ENCODE measurements at places on chromosomes 12 and 14.

DNA sequence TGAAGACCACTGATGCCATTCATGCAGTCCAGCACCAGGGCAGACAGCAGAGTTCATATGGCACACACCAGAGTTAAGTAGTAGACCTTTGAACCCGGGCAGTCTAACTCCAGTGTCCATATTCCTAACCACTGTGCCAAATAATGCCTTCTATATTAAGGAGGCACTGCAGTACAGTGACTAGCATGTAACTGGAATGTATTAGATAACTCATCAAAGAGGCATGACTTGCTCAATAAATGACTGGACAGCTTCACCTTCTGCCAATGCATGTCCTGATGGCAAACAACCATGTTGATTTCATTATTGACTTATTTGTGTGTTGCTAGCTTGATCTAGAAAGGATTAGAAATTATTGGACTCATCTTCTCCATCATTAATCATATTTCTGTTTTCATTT, 40.2 kb downstream of the DACT1 start:
- DNase-seq = no peak

GRCh38 chr12:92442782-92443181, 260.0 kb upstream of the PLEKHG7 start:
- no peak for DNase-seq

- DNase-seq = no peak
Observed at GRCh38 chr12:103729499-103729898, 111.5 kb downstream of the NT5DC3 start.

DNA sequence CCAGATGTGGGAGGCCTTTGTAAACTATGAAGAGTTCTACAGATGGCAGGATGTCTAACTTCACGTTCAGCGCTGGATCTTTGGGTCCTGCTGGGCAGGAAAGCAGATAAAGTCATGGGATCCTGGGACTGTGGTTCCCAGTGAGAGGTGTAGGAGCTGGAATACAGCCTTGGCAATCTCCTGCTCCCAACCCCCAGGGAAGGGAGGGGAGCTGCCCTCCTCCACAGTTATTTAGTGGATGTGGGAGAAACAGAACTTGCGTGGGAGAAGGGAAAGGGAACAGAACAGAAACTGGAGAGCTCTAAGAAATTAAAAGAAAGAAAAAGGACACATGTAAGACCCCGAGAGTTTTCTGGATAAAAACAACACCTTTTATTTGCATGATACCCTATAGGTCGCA, 37.0 kb downstream of the NUAK1 start:
- DNase-seq = no peak

DNA sequence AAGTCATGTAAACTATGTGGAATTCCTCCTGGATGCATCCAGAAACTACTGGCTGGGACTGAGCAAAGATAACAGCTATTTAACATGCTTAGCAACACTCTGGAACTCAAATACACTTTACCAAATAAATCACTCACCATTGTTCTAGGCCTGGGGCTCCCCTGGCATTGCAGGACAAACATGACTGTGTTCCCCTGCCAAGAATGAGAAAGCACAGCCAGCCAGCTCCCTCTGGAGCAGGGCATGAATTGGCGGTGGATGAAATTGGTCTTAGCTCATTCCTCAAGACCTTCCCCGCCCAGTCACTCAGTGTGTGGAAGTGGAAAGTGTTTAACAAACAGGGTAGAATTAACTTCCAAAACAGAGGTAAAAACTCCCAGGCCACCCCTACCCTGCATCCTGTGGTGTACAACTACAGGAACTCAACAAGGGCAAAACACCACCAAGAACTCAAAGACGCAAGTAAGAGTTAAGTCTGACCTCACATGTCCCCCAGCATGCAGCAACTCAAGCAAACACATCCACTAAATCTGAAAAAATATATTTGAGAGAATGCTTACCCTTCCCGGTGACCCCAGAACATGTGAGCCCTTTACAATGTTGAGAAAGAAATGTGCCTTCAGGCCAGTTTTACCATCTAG, 58.4 kb upstream of the BDKRB2 start:
- no peak for DNase-seq

GRCh38 chr14:31921721-31922120, 155.4 kb upstream of the ARHGAP5 start:
- no peak for DNase-seq

- DNase-seq = no peak
Observed at GRCh38 chr14:88463318-88463717, 77.9 kb downstream of the SPATA7 start.

DNA sequence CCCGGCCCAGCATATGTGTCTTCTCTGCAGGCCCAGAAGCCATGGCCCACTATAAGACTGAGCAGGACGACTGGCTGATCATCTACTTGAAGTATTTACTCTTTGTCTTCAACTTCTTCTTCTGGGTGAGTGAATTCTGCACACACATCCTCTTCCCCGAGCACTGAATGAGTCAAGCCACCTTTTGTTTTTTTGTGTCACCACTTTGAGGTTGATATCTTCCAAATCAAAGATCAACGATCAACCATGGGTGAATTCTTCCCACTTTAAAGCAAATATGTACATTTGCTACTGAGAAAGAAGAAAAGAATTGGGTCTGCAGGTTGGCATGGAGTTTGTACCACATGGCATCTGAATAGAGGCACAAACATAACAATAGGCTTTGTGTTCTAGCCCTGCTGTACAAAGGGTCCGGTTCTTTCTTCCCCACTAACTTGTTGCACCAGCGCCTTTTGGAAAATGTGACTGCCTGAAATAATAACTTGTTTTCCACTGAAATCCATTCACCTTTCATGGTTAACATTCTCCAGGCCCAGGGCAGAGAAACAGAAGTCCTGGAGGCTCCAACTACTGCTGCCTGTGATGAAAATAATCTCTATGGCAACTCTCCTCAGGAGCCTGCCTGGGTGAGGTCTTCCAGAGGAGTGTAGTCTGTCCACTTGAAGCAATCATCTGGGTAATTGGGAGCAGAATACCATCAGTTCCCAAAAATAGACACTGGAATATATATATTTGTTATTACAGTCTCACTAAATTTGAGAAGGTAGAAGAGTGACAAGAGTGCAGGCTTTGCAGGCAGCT, 27.6 kb downstream of the TSPAN11 start:
- DNase-seq = no peak

DNA sequence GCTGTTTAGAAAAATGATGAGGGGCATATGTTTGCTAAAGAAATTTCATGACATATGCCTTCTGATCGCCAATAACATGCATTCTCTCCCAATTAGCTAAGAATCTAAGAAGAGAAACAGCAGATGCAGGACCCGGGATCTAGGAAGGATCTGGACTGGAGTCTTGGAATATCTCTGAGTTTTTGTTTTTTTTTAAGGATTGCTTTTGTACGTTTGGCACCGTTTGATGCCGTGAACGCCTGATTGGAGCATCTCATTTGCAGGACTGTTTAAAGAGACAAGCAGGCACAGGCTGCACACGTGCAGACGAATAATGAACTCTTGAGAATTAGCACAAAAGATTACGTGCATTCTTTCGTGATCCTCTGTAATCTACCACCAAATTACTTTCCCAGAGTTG, 13.6 kb downstream of the EML1 start:
- DNase-seq = no peak

DNA sequence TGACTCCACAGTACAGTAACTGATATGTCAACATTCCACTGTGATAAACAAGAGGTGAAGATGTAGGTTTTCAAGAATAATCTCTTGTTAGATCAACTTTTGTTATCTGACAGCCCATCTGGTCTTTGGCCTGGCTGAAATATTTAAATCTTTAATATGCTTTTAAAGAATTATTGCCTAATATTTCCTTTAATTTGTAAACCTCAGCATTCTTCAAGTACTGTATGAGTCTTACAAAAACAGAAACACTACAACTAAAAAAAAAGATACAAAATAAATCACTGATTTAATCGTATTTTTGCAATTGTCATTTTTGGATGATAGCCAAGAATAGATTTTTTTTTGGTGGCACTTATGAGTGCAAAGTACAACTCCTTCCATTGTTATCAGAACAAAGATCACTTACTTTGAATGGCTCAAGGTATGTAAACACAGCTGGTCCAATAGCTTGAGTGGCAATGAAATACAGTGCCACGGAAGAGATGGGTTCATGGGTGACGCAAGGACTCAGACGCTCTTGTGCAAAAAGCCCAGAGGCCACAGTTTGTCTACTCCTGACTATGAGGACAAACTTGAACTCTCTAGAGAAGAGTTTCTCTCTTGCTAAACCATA, 109.5 kb downstream of the PAX9 start:
- DNase-seq = no peak

DNA sequence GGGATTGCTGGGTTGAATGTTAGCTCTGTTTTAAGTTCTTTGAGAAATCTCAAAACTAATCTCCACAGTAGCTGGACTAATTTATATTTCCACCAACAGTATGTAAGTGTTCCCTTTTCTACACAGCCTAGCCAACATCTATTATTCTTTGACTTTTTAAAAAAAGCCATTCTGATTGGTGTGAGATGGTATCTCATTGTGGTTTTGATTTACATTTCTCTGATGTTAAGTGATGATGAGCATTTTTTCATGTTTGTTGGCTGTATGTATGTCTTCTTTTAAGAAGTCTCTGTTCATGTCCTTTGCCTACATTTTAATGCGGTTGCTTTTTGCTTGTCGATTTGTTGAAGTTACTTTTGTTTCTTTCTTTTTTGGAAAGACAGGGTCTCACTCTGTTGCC, 301.1 kb upstream of the OR4E1 start:
- DNase-seq = no peak

- DNase-seq = no peak
Observed at GRCh38 chr12:68190301-68190700, 30.8 kb upstream of the IFNG start.

- no peak for DNase-seq
Observed at GRCh38 chr14:60878536-60878935, 102.3 kb downstream of the TRMT5 start.

GRCh38 chr14:104084251-104085002, 1.1 kb upstream of the ASPG start:
- no peak for DNase-seq

DNA sequence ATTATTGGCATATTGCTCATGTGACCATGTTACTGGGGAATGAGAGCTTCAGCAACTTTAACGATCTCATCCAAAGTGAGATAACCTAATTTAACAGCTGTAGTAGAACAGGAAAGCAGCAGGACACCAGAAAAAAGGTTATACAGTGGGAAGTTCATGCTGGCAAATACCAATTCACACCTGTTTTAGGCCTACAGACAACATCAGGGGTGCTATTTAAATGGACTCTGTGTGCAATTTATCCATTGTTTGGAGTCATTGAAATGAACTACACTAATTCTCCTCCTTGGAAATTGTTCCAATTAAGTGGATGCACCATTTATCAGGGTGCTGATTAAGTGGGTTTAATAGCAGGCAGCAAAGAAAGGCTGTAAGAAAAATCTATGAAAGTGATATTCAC, 424.4 kb upstream of the LMO3 start:
- no peak for DNase-seq

DNA sequence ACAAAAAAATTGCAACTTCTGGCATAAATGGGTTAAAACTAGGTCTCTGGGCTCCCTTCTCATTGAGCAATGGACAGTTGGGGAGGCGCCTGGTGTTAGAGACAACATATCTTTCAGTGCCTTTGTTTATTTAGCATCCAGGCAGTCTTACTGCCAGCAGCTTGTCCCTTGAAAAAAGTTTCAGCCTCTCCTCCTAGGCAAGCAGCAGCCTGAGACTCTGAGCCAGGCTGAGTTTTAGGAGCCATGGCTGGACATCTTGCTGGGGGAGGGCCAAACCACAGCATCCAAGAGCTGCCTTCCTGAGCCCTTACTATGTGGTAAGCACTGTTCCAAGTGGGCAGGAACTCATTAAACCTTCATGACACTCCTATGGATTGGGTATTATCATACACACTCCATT, 10.1 kb upstream of the JDP2 start:
- no peak for DNase-seq

GRCh38 chr14:91249841-91250616, 5.5 kb upstream of the GPR68 start:
- no peak for DNase-seq
